Gastrocnemius medialis (tissue), 4 donors: ENCODE measurements at places on chromosomes 12 and 14.
A peak's percentile ranks its signal among the peaks of the same experiment; 100 is the strongest.

- DNase-seq: no peak
These were observed 19.5 kb downstream of the MAPK1IP1L start for GRCh38 chr14:55070981-55071411.

DNA sequence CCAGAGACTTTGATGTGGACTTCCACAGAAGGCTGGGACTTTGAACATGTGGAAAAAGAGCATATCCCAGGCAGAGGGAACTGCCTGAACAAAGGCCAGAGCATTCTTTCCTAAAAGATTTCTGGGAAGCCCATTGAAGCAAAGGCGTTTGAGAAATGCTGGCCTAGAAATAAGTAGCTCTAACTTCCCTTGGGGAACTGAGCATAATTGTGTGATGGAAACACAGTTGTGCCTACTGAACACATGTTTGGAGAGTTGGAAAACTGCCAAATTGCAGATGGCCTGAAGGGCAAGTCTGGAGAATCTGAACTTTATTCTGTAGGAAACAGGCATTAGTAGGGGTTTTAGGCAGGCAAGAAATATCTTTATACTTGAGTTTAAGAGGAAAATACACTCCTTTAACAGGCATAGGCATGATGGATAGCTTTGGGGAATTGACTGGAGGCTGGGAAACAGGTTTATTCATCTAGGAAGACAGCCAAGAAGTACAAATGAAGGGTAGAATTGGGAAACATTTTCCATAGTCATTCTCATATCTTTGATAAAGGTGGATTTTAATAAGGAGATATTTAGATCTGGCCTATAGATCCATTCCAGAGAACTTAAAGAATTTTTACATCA lies 134.1 kb downstream of the TPH2 start:
- DNase-seq: no peak

DNA sequence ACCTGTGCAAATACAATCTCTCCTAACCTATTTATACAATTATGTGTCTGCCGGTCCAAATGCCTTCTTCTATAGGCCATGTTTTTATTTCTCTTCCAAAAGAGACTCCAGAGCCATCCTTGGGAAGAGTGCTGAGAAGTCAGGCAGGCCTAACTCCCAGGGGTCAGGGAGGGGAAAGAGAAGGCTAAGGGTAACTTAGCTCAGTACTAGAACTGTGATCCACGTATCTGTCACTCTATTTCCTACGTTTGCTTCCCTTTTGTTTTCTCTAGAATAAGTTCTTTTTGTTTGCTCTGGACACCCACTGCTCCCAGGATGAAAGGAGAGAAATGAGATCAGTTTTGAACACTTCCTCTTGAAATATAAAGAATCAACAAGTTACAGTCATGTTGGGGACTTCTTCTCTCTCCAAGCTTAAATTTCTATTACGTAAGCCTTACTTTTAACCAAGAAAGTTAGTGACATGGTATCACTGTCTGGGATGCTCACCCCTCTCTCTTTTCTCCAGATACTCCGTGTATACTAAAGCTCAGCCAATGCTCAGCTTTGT lies 79.2 kb downstream of the DAD1 start:
- DNase-seq: no peak

- DNase-seq: no peak
These were observed 28.0 kb downstream of the CEP290 start for GRCh38 chr12:88113871-88114270.

DNA sequence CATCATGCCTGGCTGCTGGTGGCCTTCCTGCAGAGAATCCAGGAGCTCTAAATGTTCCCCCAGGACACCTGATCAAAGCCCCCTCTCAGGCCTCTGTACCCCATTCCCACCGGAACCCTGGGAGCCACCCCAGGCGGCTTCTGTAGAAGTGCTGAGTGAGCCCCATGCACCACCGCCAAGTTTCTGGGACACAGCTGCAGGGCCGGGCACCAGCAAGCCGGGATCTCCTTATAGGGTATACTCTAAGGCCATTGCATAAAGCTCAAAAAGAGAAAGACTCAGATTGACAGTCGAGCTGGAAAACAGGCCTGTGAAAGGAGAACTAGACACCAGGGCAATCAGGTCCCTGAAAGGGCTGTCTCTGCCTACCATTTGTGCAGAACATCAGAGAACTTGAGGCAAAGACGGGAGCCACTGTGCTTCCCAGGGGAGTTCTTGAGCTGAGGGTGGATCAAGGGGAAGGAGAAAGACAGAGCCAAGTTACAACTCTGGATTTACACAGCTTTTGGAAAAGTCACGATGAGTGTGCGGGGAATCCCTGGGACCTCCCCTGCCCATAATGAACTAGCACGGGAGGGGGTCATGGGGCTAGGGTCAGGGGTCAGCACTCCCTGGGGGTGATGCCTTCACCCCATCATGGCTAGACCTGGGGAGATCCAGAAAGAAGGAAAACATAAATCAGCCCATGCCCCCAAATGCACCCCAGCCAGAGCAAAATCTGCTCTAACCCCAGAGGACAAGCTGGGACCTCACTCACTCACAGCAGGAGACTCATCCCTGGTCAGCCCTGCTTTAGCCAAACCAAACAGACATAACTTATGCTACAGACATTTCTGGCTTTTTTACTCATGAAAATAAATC lies 51.1 kb downstream of the ITPK1 start:
- DNase-seq: peak; percentile 44

DNA sequence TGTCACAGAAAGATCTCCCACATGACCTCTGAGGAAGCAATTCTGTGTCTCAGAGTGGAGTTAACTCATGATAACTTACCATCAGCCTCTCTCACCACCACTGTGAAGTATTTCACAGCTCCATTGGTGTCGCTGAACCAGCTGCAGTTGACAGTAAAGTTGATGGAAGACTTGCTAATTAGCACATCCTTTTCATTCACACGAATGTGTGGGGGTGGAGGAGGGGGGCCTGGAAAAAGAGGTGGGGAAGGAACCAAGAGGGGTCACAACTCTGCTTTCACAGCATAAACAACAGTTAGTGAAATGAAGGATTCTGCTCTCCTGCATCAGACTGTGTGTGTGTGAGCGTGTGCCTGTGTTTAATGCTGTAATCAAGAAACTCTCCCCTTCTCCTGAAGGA lies 82.1 kb downstream of the PTPRB start:
- no peak for DNase-seq

DNA sequence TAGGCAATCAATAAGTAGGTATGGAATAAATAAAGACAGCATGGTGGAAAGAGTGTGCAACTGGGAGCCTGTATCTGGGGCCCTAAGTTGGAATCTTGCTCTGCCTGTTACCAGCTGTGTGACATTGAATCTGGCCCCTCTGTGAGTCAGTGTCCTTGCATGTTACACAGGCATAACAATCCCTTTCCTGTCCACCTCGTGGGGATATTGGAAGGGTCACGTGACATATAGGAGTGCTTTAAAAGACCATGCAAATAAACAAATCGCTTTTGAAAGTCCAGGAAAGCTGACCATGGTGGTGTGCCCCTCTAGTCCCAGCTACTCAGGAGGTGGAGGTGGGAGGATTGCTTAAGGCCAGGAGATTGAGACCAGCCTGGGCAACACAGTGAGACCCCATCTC lies 51.1 kb upstream of the VRK1 start:
- DNase-seq: no peak

DNA sequence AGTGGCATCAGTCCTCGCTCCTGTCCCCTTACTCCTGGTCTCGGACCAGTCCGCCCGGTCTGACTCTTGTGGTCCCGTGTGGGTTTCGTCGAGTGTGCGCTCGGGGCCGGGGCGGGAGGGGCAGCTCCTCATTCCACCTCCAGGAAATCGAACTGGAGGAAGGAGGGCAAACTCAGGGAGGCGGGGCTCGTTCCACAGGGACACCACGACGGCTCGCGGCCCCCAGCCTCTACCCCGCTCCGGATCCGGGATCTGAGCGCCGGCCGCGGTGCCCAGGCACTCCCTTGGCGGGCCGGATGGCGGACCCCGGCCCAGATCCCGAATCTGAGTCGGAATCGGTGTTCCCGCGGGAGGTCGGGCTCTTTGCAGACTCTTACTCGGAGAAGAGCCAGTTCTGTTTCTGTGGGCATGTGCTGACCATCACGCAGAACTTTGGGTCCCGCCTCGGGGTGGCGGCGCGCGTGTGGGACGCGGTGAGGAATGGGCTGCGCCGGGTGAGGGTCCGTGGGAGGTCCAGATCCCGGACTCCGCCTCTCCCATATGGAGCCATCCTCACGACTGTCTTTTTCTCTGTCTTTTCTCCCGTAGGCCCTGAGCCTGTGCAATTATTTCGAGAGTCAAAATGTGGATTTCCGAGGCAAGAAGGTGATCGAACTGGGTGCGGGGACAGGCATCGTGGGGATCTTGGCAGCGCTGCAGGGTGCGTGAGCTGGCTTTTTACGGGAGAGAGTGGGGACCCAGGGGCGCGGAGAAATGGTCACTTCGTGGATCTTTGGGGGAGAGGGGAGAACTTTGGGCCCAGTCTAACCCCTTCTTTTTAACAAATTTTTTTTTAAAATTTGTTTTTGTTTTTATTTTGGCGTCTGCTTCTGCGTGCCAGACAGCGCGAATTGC lies at the start of gene EEF1AKMT3:
Gene EEF1AKMT3, plus strand, starts transcription at position 186 of the 894 bp plus-strand sequence. Its CDS starts 111 bp downstream, at position 297.
- DNase-seq: peak; percentile 42

- DNase-seq: peak; percentile 22
These were observed 1.3 kb upstream of the ARHGAP5 start for GRCh38 chr14:32075672-32076277.

- no peak for DNase-seq
These were observed 69.3 kb downstream of the HECTD1 start for GRCh38 chr14:31138301-31138700.

- DNase-seq: no peak
These were observed 75.8 kb upstream of the COCH start for GRCh38 chr14:30798516-30798915.

DNA sequence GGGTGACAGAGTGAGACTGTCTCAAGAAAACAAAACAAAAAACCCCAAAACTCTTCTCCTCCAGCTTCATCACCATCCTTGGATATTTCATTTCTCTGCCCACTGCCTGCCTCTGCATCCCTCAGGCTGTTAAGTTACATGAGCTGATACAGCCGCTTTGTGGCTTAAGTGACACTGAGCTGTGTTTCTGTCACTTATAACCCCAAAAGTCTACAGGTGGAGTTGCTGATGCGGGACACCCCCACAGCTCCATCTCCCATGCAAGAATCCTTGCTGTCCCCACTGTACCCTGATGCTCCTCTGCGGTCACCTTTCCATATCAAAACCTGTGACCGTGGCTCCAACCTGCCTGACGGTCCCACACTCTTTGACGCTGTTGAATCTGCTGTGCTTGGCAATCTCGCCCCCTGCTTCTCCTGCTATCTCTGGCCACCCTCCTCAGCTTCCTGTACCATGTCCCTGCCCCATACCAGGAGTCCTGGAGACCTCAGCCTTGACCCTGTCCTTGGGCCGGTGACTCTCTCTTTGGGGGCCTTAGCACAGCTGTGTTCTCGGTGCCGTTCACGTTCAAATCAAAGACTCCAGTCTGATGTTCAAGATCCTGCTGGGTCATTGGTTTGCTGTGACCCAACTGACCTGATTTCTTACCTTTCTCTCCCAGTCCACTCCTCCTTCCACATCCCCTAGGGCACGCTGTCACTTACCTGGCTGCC lies 20.3 kb downstream of the HVCN1 start:
- DNase-seq: no peak

DNA sequence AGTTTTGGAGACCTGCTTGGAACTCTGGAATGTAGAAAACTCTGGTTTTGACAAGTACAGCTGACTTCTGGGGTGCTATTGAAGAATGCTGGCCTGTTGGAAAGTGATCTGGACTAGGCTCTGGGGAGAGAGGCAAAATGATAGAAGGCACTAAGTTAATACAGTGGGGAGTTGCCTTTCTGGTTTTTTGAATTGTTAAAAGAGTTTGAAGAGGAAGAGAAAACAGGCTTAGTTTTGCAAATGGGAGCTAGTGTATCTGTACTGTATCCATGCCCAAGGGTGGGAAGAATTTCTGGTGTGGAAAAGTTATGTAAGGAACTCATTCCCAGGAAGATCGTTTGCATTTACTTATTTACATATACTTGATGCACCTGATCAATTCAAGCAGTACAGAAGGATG lies 43.8 kb downstream of the C12orf75 start:
- no peak for DNase-seq

DNA sequence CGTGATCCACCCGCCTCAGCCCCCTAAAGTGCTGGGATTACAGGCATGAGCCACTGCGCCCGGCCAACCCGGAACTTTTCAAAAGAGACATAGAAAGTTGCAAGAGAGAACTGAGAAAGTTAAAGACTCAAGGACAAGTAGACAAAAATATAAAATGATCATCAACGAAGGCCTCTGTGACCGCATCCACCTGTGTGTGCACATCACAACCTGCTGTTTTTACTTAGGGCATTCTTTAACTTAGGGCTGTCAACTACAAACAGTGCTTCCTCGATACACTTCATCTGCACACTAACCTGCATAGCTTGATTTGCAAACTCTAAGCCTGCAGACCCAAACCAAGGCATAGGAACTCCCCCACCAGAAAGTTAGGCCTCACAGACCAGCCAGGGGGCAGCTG lies 14.8 kb downstream of the P2RX2 start:
- DNase-seq: no peak

DNA sequence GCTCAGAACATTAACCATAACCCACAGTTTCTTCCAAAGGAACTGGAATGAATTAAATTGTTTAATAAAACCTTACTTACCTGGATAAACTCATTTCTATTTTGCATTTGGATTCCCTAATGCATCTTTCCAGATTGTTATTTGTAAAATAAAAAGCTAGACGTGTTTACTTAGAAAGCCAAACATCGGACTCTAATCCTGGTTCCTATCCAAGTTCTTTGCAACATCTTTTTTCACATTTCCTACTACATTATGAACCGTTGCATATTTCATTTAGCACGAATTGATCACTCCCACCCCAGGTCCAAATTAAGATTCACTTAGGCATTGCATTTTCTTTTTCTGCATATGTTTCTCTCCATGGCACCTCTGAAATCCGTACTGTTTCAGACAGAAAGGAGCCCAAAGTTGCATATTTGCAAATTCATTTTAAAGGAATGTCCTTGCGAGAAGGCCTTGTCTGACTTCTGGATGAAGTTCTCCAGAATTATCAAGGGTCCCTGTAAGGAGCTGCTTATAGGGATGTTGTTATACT lies 164.4 kb upstream of the GSC start:
- DNase-seq: no peak

- no peak for DNase-seq
These were observed 4.9 kb upstream of the FOXG1 start for GRCh38 chr14:28761438-28762291.

- DNase-seq: no peak
These were observed 157.4 kb downstream of the PTCSC3 start for GRCh38 chr14:36019126-36019525.

DNA sequence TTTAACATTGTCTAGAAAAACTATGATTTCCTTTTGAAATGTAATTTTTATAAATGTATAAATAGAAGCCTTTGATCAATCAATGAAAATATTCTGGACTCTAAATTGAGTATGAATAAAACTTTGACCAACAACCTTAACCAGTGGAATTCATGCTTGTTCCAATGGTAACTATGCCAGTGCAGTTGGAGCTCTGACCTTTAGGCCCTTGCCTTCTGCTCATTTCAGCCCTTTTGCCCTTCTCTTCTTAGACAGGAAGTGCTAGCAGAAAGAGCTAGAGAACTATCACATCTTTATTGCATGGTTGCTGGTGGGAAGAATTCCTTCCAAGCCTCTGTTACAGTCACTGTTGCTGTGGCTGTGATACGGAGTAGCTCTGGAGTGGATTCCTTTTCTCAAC lies 39.7 kb downstream of the TTC8 start:
- no peak for DNase-seq
